NCI-H748 treated with DMSO at 0.1 percent for 48 hours (cell line): ENCODE measurements at places on chromosomes 3 and 15.
A peak's percentile ranks its signal among the peaks of the same experiment; 100 is the strongest.

- DNase-seq = no peak
Observed at GRCh38 chr3:194339840-194340239, 11.3 kb downstream of the CPN2 start.

- DNase-seq = no peak
Observed at GRCh38 chr3:147431751-147432150, 22.6 kb downstream of the ZIC1 start.

GRCh38 chr3:166296179-166296783, 459.1 kb upstream of the BCHE start:
- no peak for DNase-seq

GRCh38 chr3:46661776-46662766, 31.4 kb downstream of the ALS2CL start:
- no peak for DNase-seq

- DNase-seq = no peak
Observed at GRCh38 chr3:102297072-102297658, 137.7 kb upstream of the ZPLD1 start.

GRCh38 chr3:71330505-71330904, 253.0 kb downstream of the FOXP1 start:
- no peak for DNase-seq

DNA sequence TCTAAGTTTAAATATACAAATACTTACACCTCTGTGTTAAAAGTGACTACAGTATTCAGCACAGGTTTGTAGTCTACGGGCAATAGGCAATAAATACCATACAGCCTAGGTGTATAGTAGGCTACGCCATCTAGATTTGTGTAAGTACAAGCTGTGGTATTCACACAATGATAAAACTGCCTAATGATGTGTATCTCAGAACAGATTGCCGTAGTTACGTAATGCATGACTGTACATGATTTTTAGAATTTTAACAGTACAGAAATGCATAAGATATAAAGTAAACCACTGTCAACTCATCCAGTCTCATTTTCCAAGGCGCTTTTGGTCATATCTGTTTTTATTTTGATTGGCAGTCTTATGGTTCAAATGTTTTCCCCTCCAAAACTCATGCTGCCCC, 365.7 kb downstream of the CTNNB1 start:
- DNase-seq = no peak

DNA sequence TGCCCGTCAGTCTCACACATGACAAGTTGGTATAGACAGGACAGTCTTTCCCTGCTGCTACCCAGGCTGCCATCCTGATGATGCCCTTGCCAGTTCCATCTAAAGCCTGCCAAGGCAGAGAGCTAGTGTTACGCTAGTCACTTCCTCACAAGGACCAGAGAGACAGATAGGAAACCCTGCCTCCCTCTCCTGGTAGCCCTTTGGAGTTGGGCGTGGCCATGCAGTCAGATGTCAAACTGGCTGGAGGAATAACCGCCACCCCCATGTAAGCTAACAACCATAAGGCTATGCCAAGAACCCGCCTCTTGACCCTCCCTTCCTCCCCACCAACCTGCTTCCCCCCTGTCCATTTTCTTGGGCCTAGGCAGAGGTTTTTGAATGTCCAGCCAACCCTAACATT, 2.8 kb downstream of the TMEM115 start:
- DNase-seq = no peak

DNA sequence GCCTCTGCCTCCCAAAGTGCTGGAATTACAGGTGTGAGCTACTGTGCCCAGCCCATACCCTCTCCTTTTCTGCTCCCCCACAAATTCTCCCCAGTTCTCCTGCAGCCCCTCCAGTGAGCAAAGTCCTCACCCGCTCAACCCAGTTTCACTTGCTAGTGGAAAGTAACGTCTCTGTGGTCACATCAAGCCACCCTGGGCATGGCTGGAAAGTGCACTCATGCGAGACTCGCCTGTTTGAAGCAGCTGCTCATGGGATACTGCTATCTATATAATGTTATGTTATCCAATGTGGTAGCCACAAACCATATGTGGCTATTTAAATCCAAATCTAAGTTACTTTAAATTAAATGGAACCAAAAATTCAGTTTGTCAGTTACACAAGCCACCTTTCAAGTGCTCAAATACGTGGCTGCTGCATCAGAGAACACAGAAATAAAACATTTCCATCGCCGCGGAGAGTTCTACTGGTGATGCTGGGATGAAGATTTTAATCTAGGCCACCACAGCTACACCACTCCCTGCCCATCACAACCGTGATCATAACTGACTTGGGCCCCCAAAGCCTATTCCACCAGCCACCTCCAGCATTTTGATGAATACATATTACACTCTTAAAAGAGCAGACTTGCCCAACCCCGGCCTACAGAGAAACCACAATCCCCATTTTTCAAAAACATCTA, 119.4 kb downstream of the LIPC start:
- no peak for DNase-seq

DNA sequence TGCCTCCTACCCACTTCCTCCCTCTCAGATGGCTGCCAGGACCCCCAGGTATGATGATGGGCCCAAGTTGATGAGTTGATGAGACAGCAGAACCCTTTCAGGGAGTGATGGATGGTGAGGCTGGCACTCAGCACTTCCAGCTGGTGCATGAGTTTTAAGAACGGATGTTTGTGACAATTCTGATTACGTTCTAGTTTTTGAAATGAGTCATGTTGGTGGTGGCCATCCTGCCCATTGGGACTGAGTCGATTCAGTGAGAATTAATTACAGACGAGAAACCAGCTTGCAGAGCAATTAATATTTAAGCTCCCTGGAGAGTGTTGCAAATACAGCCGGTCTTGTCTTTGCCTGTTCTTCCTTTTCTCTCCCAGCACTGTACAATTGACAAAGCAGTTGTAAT, 56.9 kb upstream of the NR2C2 start:
- DNase-seq = no peak

- DNase-seq = no peak
Observed at GRCh38 chr3:66452303-66453011, 48.4 kb downstream of the LRIG1 start.

GRCh38 chr3:72086743-72087087, 301.8 kb upstream of the PROK2 start:
- DNase-seq = no peak

DNA sequence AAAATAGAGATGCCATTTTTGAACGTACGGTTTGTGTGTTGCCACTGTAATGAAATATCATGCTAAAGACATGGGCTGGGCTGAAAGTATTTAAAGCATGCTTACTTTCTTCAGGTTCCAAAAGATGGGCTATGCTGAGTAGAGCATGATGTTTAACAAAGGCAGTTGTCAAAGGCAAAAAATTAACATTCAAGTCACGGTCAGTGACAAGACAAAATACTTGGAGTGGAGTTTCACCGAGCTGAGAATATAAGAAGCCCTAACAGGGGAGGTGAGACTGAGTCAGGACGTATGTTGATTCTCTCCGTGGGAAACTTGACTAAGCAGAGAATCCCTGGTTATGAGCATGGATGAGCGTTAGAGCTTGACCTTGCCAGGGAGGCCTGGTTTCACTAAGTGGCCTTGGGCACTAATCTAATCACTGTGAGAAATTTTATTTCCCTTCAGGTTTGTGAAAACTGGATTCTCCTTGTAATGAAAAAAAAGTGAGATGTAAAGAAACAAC, 218.2 kb upstream of the ADAMTS9 start:
- DNase-seq = no peak

GRCh38 chr3:21754839-21755238, 3.8 kb upstream of the ZNF385D start:
- DNase-seq = no peak

DNA sequence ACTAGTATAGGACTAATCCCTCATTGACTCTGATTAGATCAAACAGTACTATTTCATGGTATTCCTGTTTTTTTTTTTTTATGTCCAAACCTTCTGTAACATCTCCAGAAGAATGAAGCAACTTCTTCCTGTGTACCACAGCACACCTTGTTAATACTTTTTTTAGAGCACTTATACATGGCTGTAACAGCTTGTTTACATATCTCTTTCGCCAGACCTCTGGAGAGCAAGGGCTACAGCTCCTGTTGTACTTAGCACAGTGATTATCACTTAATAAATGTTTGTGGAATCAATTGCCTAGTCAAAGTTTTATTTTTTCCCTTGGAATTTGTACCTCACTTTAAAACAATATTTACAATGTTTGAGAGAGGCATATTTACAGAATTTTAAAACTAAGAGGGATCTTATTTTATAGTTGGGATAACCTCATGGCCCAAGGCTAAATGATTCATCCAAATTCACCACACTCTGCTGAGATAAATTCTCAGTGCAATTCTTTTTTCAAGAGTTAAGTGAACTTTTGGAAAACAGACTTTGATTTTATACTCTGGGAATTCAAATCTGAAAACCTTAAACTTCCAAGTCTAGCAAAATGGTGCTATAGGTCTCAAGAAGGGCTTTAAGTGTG, 9.2 kb upstream of the GATM start:
- DNase-seq = no peak

DNA sequence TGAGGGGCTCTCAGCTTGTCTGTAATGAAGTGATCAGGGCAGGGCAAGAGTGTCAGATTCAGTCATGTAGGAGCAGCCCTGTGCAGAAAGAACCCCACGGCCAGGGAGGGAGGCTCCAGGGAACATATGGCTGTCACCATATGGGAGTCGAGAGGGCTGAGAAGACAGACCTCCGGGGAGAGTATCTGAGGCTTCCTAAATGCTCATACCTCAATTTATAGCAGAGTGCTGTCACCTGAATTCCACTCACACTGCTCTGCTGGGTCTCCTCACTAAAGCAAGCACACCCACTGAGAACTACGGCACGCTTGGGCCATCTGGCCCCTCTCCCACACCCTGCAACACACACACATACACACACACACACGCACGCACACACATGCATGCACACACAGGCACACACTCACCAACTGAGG, 92.3 kb upstream of the TJP1 start:
- DNase-seq = no peak

GRCh38 chr3:73056014-73056844, 5.2 kb upstream of the EBLN2 start:
- peak; percentile 32 for DNase-seq

GRCh38 chr3:142120707-142121106, 28.6 kb downstream of the TFDP2 start:
- DNase-seq = no peak

DNA sequence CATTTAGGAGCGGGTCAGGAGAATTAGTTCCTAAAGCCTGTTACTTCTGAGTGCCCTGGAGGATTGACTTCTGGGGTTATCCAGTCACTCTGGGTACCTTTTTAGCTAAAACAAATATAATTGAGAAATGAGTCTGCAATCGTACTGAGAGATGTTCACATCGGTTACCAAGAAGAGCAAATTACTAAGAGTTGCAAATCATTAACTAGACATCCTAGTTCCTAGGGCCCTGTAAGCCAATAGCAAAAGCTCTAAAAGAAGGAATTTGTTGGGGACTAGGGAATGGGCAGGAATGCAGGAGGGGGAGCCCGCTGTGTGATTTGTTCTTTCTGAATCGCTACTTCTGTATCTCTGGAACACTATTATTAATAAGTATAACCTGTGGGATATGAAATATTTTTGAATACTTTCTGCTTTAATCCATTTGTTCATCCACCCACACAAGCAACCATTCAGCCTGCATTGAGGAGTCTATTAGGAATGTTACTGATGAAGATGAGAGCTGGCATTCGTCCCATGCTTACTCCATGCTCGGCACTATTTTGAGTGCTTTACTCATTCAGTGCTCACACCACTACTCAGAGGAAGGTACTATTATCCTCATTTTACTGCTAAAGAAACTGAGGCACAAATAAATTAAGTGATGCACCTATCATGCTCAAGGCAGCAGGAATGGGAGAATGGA, 31.5 kb upstream of the KY start:
- no peak for DNase-seq

DNA sequence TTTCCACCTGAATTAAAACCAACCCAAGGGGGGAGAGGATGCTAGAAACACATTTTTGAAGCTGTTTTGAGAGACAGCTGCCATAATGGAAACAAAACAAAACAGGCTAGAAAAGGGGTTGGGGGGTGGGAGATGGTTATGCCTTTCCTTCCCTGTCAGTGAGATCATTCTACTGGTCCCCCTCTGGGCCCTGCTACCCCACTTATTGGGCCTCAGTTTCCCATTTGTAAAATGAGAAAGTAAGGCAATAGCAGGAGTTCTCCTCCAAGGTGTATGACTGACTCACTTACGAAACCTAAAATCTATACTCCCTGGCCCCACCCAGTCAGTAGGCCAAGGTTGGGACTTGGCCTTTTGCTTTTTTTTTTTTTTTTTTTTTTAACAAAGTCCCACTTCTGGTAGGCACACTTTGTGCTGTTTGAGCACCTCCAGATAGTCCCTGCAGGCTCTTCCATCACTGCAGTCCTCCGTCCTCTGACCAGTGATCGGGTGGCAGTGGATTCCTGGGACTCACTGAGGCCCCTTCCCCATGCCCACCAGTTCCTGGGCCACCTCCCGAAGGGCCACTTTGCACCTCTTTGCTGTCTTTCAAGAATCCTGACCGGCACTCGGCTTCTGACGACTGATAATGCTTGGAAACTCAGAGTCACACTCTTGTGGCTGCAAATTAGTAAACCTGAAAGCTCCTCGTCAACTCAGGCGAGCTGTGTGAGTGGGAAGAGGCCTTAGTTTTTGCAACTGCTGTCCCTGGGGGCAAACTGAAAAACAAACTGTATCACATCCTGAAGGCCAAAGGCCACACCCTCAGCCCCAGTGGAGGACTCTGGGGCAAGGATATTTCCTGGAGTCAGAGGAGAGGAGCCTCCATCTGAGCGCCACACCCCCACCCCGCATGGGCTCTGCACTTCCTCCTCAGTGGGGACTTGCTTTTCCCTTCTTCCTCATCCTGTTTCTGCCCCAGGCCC, 6.7 kb upstream of the PSTPIP1 start:
- DNase-seq = no peak

DNA sequence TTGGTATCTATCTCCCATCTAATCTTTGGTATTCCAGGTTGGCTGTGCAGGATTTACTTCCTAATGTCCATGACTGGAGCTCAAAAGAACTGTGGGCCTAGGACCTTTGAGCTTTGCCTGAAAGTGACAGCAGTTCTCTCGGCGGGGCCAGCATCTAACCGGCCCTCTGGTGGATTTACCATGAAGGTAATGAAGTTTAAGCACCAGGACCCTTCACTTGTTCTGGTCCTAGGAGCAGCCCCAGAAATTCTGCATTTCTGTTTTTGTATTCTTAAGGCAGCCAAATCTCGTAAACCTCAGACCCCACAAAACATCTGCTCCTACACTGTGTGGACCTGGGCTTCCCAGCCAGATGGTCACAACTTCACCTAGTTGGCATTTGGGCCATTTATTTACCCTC, 13.0 kb downstream of the CALML4 start:
- no peak for DNase-seq
